ENCODE measurements at places on chromosomes 2 and 18.

GRCh38 chr2:232022718-232023117 lies 61.2 kb downstream of the DIS3L2 start:
- no peak for DNase-seq

DNA sequence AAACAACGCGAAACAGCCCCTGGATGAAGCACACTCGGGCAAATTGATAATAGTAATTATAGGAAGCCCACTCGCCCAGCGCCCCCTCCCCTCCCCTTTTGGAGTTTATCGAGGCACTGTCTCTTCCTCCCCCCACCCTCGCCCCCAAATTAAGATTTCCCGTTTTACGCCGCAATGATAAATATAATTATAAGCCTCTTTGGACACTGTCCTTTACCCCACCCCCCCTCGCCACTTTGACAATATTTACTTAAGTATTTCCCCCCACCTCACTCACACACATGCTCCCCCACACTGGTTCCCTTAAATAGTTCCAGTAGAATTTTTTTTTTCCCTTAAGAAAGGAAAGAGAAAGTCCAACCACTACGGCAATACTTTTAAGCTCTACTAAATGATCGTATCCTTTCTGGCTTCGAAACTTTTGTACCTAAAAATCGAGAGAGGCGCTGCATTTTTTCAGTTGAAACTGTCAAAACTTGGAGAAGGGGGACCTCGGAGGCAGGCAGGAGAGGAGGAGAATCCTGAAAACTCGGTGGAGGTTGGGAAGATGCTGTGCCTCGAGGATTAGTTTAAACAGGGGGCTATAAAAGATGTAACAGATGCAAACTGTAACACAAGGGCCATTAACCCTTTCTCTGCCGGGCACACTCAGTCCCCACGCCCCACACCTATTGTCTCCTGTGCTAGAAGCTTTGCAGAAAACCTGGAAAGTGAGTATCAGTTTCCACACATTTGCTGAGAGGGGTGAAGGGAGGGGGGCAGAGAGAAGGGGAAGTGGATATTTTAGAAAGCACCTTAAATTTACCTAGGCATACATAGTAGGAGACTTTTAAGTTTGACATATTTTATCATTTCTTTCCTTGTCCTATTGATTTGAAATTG lies 1.8 kb downstream of the ZEB2 start:
- DNase-seq, result peak; percentile 65

- no peak for DNase-seq
Measured at GRCh38 chr18:62925031-62925688, 209.8 kb downstream of the PHLPP1 start.

DNA sequence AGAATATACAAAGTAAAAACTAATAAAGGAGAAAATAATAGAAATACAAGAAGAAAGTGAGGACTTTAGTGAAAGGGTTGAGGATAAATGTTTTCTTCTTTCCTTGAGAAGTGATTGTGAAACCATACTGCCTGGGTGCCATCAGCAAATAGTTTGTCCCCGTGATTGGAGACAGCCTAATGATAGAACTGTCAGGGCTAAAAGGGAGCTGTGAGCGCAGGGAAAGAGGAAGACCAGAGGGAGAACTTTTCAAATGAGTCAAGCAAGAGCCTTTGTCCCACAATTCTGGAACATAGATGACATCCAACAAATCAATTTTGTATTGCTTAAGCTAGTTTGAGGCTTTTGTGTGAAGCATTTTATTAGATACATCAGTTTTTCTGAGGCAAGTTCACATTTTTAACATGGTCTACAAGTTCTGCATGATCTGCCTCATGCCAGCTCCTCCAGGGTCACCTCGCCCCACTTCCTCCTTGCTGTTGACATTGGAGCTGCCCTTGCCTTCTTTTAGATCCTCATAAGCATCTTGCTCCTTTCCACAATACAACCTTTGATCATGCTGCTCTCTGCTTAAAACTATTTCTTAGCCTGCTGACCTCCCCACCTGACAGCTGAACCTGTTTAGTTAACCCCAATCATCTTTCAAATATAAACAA lies 213.4 kb upstream of the REG3G start:
- DNase-seq, result no peak

- no peak for DNase-seq
Measured at GRCh38 chr2:218295029-218295428, 2.7 kb upstream of the TMBIM1 start.

DNA sequence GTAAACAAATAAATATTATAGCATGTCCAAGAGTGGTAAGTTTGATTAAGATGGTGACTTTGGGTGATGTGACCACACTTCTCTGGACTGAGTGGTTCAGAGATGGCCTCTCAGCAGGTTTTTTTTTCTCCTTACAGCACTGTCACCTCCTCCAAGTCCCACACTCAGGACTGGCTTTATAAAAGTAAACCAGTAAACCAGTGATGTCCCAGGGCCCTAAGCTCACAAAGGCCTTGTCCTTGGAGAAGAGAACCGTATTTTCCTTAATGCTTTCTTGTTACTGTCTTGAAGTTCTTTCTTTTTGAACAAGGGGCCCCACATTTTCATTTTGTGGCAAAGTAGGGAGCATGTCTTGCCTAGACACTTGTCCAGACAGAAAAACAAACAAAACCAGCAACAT lies 274.0 kb downstream of the MYCN start:
- no peak for DNase-seq

- no peak for DNase-seq
Measured at GRCh38 chr2:238285653-238286082, 2.7 kb downstream of the PER2 start.

DNA sequence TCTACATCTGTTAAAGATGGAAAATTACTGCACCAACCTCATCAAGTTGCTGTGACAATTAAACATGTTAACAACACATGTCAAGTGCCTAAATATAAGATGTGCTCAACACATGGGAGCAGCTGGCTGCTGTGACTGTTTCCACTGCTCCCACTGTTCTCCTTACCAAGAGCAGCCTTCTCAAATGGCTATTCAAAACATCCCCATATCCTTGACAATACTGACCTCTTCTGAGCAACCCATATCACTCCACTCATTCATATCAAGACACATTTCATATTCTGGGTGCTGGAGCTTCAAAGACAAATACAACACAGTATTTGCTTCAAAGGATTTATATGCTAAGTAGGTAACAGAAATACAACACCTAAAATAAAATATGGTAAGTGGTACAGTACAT lies 60.3 kb downstream of the PIAS2 start:
- DNase-seq, result no peak

DNA sequence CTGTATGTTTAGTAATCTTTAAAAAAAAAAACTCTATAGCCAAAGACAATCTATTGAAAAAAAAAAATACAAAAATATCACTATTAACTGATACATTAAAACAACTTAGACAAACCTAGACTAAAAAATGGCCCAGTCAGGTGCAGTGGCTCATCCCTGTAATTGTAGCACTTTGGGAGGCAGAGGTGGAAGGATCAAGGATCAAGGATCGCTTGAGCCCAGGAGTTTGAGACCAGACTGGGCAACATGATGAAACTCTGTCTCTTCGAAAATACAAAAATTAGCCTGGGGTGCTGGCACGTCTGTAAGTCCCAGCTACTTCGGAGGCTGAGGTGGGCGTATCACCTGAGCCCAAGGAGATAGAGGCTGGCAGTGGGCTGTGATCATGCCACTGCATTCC lies 16.1 kb downstream of the ESCO1 start:
- no peak for DNase-seq

Measured in erythroblast (primary cell).